Stimulated activated CD8-positive, alpha-beta memory T cell treated with anti-CD3 and anti-CD28 coated beads, Interleukin-7, amount 100 ng/mL, for 1 hour (primary cell): ENCODE measurements at places on chromosomes 2 and 18.

GRCh38 chr2:68231061-68231372, 21.3 kb downstream of the PPP3R1 start:
- no peak for DNase-seq

GRCh38 chr18:21831413-21831831, 90.8 kb downstream of the MIB1 start:
- DNase-seq = no peak

- no peak for DNase-seq
Measured at GRCh38 chr2:226223704-226224103, 575.9 kb downstream of the IRS1 start.

DNA sequence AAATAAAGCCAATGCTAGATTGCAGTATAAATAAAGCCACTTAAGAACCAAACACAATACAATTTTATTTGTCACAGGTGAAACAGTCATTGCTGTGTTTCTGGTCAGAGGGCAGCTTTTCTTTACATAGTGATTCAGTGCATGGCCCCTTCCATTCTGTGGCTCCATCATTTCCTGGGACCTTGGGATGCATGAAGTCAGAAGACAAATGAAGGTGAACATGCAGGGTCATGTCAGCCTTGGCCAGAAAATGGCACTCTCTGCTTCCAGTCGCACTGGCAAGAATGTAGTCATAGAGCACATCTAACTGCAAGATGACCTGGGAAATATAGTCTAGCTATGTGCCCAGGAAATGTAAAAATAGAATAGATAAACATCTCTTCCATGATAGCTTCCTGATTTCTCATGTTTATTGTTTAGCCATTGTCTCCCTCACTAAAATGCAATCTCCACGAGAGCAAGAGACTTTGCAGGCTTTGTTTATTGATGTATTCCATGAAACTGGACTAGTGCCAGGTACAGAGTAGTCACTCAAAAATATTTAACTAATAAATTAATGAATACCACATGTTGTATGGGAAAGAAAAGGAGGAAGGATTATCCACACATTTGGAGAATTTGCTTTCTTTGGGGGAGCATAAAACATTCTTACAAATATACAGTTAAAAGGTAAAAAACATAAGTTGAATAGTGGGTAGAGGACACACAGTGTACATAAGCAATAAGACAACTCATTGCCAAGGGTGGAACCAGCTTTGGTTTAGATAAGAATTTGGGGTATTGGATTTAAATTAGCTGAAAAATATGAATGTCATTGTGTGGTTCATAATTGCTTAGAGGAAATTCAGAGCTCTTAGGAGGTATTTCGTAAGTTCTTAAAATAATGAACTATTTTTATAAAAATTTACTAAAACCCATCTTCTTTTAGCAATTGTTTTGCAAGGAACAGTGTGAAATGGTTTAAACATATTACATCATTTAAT, 343.8 kb downstream of the PID1 start:
- no peak for DNase-seq

DNA sequence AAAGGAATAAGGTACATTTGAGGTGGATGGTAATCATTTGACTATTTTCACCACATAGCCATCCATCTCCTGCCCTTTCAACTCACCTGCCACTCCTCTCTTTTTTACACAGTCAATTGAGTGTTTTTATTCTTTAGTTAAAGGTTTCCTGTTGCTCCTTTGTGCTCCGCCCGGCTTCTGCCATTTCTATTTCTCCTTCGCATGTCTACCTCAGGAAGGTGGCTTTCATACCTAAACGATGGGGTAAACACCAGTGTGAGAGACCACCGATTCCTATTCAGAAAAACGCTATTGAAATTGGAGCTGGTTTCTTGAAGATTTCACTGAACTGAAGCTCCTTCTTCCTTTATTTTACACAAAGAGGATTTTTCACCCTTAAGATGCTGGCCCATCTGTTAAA, 1628.0 kb upstream of the PIK3C3 start:
- DNase-seq = no peak

- DNase-seq = no peak
Measured at GRCh38 chr2:145802133-145802532, 1282.2 kb upstream of the ZEB2 start.

DNA sequence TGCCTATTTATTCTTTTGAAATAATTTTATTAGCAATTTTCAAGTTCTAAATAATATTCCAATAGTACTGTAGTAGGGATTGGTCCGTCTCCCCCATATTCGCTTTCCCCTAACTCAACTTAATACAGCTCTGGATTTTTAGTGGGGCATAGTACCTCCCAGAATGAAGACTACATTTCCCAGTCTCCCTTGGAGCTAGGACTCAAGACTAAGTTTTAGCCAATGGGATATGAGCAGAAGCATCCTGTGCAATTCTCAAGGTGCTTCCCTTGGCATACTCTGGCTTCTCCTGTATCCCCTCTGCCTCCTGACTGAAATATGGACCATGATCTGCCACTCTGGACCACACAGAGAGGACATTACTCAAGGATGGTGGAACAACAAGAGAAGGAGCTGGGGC, 24.1 kb downstream of the ST3GAL5 start:
- no peak for DNase-seq

GRCh38 chr18:25113566-25113965, 238.4 kb downstream of the ZNF521 start:
- no peak for DNase-seq

- no peak for DNase-seq
Measured at GRCh38 chr2:64837925-64838641, 151.1 kb upstream of the SLC1A4 start.

DNA sequence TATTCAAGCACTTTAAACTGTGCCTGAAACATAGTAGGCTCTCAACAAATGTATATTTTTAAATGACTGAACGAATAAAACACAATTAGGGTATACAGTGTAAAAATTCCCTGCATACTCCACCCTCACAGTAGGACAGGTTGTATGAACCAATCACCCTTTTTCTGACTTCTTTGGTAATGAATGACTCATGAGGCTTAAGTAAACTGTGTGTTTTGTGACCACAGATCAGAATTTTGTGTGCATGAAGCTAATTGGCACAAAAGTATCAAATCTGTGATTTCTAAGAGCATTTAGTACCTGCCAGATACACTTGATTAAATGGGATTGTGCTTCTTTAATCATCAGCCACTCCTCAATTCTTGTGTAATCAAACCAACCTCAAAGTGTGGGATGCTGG, 109.9 kb upstream of the MAP4K3 start:
- DNase-seq = no peak

- DNase-seq = no peak
Measured at GRCh38 chr2:144331674-144332355, 188.1 kb downstream of the ZEB2 start.

GRCh38 chr2:225136552-225136951, 94.3 kb upstream of the DOCK10 start:
- no peak for DNase-seq

GRCh38 chr18:75269696-75270095, 59.1 kb downstream of the TSHZ1 start:
- DNase-seq = no peak

DNA sequence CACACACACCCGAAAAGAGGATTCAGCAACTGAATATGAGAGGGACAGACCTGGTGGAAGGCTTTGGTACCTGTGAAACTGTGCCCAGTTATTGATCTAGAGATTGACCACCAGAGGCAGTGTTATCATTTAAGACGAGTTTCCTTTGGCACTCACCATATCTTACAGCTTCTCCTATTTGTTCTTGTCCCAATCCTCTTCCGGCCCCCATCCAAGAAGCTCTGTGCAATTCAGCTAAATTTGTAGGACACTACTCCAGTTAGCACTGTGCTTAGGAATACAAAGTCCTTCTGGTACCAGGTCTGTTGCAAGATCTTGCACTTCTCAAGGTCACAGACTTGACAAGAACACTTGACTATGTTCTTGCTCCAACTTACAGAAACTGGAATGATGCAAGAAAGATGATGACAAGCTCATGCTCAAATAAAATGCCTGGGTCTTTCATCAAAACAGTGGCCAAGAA, 177.7 kb downstream of the TMEM247 start:
- no peak for DNase-seq

- DNase-seq = no peak
Measured at GRCh38 chr2:171390941-171391516, 42.8 kb downstream of the METTL8 start.

DNA sequence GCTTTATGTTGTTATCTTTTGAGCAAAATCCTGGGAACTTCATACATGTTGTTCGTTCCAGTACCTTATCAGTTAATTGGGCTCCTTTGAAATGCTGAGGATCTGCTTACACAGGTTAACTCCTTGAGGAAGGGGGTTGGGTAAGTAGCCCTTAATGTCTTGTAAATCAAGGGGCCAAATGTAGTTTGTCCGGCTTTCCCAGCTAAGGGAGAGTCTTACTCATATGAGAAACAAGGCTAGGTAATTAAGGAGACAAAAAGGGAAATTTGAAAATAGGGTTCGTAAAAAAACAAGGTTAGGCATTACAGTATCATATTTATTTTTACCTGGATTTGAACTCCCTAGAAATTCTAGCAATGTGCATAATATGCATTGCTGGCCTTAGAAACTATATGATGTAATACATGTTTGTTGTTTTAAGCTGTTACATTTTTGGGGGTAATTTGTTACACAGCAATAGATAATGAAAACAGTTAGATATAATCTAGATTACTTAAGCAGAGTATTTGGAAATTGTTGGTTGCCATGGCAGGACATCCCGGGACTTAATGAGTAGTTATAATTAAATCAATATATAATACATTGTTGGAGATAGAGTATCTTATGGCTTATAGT, 30.9 kb upstream of the RNF149 start:
- no peak for DNase-seq

DNA sequence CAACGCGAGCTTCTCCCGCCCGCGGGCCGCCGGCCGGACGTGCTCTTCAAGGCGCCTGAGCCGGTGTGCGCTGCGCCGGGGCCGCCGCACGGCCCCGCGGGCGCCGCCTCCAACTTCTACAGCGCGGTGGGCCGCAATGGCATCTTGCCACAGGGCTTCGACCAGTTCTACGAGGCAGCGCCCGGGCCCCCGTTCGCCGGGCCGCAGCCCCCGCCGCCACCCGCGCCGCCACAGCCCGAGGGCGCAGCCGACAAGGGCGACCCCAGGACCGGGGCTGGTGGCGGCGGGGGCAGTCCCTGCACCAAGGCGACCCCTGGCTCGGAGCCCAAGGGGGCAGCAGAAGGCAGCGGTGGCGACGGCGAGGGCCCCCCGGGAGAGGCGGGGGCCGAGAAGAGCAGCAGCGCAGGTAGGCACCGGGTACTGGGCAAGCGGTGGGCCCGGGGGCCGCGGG, 676 bp downstream of the HOXD11 start:
- DNase-seq = no peak

DNA sequence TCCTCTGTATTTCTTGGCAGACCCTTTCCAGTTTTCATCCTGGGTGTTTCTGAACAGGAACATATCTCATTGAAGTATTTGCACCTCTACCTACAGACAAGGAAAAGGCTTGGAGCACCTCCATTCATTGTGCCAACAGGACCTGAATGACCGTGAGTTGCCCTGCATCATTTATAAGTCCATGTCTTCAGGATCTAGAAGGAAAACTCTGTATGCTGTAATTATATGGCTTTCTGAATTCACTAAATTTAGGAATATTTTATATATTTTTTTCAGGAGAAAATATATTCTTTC, 402.3 kb upstream of the SLC14A2 start:
- DNase-seq = no peak

GRCh38 chr2:68429311-68429826, 37.7 kb downstream of the FBXO48 start:
- no peak for DNase-seq

GRCh38 chr18:57921708-57922107, 118.6 kb upstream of the ATP8B1 start:
- DNase-seq = no peak

GRCh38 chr18:41378598-41378997, 576.4 kb upstream of the PIK3C3 start:
- no peak for DNase-seq

DNA sequence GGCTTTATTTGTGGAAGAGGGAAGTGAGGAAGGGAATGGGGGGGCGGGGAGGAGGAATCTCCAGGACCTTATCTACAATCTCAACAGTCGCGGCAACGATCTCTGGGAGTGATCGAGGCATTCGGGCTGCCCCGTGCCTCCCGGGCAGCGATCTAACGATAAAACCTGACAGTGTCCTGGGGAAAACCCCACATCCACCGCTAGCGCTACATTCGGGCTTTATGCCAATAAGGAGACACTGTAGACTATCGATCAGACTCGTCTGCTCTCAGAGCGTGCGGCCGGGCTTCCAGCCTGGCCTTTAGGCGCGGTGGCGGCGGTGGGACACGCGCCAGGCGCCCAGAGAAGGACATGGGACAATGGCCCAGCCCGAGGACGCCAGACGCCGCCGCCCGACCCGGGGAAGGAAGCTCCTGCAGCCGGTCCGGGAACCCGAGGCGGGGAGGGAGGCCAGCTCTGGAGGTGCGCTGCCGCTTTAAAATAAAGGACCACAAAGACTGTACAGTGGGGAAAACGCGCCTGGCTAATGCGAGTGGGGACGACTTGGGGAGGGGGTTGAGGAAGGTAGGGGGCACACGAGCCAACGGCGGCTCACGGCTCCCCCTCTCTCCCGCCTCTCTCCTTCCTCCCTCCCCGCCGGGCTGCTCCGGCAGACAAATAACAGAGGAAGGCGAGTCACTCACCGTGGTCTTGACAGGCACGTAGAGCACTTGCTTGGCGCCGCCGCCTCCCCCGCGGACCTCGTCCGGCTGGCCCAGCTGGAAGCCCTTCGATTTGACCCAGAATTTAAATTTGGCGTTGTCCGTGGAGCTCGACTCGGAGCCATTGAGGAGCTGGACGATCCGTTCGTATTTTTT, 2.2 kb downstream of the NOL4 start:
- no peak for DNase-seq

DNA sequence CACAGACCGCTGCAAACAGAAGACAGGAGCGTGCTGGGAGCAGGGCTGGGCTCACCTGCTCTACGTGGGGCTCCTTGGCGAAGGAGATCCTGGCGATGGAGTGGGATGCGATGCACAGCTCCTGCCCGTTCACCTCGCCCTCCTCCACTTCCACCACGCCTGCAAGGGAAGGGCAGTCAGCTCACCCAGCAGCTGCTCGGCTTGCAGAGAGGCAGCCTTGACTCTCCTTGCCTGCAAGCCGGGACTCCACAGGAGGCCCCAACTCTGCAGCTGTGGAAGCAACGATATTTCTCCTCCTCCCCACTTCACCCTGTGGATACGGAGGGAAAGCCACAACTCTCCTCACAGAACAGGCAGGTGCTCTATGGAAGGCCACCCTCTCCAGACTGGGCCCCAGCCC, 35.1 kb downstream of the THAP4 start:
- no peak for DNase-seq

- no peak for DNase-seq
Measured at GRCh38 chr2:172859581-172860335, 124.1 kb downstream of the RAPGEF4 start.

GRCh38 chr2:17084877-17085276, 419.2 kb upstream of the CYRIA start:
- DNase-seq = no peak

DNA sequence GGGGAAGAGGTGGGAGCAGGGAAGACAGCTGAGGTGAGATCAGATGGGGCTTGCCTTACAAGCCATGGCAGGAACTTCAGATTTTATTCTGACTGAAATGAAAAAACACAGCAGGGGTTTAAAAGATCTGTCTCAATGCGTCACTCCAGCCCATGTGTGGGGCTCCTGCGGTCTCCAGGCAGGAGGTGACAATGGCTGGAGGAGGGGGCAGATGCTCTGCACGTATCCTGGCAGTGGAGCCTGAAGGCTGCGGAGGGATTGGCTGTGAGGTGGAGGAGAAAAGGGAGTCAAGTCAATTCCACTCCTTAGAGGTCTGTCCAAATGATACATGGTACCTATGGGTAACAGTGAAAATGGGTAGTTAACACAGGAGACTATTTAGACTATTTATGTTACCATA, 40.5 kb upstream of the KIDINS220 start:
- no peak for DNase-seq

GRCh38 chr18:7202169-7202568, 28.7 kb upstream of the LRRC30 start:
- no peak for DNase-seq
